Hematopoietic multipotent progenitor cell treated with erythropoietin and hydrocortisone succinate and interleukin-3 and kit ligand, for 15 days (in vitro differentiated cells): ENCODE measurements at places on chromosomes 1 and 21.
A peak's percentile ranks its signal among the peaks of the same experiment; 100 is the strongest.

GRCh38 chr21:31203431-31204054 is 140.5 kb downstream of the TIAM1 start:
- DNase-seq, result no peak

- DNase-seq, result no peak
Measured at GRCh38 chr1:42114229-42114628, 39.0 kb upstream of the GUCA2B start.

GRCh38 chr1:24526940-24527542 is 24.4 kb downstream of the RCAN3 start:
- peak; percentile 21 for DNase-seq

GRCh38 chr1:19212167-19212566 is 2.1 kb upstream of the UBR4 start:
- no peak for DNase-seq

DNA sequence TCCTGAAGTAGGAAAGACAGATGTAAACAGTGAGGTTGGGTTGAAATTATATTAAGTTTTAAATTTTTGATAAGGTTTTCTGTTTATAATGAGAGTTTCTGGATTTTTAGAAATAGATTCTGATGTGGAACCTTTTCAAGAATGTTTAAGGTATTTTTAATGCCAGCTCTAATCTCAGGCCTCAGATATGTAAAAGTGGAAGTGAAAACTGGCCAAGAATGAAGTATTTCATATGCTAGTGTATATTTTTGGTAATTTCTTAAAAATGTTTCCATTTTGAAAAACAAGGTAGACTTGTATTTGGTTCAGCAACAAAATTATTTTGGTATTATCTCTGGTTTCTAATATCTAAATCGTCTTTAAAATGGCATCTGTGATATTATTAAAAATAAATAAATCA is 14.4 kb downstream of the IFNAR1 start:
- no peak for DNase-seq

GRCh38 chr1:44318097-44319088 is 36.7 kb downstream of the ERI3 start:
- peak; percentile 78 for DNase-seq
